ENCODE measurements at places on chromosomes 7 and 10.
A peak's percentile ranks its signal among the peaks of the same experiment; 100 is the strongest.

GRCh38 chr7:134707663-134708378 is 61.2 kb downstream of the BPGM start:
- no peak for DNase-seq

DNA sequence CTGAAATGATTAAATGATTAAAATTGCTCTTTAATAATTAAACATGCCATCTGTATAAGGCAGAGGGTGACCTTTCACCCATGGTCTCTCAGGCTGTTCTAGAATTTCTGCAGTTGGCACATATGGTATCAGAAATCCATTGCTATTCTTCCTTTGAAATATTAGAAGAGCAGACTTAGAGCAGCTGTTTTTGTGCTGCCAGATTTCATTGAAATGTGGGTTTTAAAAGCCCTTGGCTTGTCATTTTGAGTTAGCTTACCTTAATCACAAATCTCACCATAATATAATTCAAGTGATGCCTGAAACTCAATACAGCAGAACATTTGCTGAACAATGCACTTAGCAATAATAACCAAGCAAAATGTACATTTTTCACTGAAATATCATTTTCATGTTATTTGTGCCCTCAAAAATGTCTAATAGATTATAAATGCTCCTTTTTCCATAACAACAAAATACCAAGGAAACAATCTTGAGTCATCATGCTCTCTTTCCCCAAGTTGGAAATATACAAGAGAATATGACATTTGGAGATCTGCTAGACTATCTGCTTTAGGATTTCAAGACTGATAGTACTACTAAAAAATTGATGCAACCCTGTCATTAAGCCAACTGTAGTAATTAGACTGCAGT is 16.1 kb upstream of the PTTG1IP2 start:
- DNase-seq = no peak

GRCh38 chr10:85527616-85528317 is 838.8 kb downstream of the GRID1 start:
- DNase-seq = no peak

GRCh38 chr10:71217266-71218045 is 5.1 kb downstream of the UNC5B start:
- DNase-seq = no peak

DNA sequence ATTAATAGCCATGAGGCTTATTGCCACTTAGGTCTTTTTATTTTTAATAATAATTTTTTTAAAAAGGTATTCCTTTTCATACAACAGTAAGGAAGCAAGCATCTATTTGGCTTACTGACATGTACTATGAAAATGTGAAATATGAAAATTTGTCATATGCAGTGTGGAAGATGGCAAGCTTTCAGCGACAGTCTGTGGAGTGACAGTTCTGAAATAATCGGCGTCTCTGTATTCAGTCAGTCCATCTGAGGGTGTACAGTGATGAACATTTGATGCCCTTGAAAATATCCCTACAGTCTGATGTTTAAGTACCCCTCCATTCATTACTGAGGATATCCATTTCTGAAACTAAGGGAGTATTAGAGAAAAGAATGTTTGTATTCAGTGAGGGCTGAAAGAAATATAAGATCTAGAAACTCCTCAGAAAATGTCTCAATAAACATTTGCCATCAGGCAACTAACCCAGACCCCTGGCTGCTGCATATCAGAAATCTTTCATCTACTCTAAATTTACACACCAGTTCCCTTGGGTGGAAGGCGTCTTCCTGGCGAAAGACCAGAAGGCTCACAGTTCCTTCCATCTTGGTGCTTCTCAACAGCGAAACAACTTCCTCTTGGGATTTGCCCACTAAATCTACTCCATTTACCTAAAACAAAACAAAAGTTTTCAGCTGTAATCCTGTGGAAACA is 440.6 kb downstream of the PARD3 start:
- DNase-seq = no peak

DNA sequence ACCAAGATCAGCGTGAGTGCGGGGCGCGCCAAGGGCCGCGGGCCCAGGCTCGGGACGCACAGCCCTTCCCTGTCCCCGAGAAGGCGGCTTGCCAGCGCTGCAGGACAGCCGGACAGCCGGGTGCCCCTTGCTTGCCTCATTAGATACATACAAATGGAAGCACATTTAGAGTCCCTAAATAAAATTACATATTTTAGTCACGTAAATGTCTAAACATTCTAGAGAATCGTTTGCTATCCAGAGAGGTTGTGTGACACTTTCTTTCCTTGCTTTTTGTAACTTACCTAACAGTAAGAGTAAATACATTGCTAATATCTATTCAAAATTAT is 4.8 kb downstream of the VSTM2A start:
- no peak for DNase-seq

DNA sequence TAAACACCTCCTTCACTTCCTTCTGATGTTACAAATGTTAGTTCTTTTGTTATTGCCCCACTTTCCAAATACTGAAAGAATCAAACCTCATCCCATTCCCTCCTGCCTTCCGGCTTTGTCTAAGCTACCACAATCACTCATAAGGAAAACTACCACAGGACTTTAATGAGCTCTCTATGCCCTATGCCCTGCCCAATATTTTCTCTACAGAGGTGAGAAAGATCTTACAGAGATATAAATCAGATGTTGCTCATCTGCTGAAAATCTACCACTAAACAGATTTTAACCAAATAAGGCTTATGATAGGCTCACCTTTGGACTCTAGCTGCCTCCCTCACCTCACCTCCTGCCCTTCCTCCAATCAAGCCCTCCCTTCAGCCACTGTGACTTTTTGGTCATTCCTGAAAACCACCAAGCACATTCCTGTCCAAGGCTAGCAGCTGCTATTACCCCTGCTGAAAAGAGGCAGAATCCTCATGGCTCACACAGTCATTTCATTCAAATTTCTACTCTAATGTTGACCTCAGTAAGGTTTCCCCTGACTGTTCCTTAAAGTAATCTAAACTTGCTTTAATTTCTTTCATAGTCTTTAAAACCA is 7.7 kb downstream of the ZNF33B start:
- DNase-seq = no peak

DNA sequence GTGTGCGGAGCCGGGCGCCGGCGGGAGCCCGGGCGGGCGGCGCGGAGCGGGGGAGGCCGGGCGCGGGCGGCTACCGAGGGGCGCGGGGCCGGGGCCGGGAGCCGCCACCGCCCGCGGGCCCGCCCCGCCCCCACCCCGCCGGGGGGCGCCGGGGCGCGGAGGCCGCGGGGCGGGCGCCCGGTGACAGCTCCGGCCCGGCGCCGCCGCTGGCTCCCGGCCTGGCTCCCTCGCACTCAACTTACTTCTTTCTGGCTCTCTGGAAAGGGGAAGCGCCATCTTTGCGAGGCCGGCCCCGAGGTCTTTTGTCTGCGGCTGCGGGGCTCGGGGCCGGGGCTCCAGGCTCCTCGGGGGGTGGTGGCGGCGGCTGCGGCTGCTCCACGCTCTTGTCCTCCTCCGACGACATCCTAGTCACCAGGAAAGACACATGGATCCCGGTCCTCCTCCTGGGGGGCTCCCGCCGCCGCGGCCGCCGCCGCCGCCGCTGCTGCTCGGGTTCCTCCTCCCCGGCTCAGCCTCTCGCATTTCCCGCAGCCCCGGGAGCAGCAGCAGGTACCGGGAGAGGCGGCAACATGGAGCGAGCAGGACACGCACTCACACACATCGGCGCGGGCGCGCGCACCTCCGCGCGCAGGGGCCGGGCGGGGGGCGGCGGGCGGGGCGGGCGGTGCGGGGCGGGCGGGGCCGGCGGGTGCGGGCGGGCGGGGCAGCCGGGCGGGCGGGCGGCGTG is at the start of gene KMT2C:
KMT2C (minus strand) TSS at position 620 of the 727 bp plus-strand sequence; CDS start at position 403, 217 bp downstream.
- DNase-seq = peak; percentile 14

GRCh38 chr7:73828107-73828803 is 2.5 kb upstream of the CLDN4 start:
- no peak for DNase-seq

DNA sequence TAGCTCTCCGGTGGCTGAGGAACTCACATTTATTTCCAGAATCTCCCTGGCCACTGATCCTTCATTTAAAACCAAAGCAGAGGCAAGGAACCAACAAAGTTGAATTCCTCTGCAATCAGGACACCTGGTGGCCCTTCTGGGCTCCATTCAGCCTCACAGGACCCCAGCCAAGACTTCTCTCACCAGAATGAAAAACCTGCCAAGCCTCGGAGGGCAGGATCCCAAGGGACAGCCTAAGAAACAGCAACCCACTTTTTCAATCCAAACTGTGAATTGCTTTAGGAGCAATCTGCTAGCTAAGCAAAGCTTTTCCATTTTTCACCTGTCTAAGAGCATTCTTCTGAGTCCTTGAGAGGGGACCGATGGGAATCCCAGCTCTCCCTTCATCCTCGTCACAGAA is 34.6 kb downstream of the OAT start:
- DNase-seq = no peak

DNA sequence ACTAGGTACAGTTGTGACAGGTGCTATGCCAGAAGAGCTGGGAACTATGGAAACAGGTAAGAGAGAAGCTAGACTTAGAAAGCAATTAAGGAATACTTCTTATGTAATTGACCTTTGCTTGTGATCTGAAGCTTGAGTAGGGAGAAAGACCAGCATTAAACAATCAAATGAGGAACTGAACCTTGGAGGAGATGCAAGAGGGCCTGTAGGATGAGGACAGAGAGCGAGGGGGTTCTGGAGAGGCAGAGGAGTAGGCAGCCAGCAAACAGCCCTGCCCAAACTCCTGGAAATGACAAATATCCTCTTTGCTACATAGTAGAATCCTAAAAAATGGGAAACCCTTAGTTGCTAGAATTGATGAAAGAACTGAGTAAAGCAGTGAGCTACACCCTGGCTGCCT is 41.6 kb upstream of the FAM204A start:
- DNase-seq = no peak

DNA sequence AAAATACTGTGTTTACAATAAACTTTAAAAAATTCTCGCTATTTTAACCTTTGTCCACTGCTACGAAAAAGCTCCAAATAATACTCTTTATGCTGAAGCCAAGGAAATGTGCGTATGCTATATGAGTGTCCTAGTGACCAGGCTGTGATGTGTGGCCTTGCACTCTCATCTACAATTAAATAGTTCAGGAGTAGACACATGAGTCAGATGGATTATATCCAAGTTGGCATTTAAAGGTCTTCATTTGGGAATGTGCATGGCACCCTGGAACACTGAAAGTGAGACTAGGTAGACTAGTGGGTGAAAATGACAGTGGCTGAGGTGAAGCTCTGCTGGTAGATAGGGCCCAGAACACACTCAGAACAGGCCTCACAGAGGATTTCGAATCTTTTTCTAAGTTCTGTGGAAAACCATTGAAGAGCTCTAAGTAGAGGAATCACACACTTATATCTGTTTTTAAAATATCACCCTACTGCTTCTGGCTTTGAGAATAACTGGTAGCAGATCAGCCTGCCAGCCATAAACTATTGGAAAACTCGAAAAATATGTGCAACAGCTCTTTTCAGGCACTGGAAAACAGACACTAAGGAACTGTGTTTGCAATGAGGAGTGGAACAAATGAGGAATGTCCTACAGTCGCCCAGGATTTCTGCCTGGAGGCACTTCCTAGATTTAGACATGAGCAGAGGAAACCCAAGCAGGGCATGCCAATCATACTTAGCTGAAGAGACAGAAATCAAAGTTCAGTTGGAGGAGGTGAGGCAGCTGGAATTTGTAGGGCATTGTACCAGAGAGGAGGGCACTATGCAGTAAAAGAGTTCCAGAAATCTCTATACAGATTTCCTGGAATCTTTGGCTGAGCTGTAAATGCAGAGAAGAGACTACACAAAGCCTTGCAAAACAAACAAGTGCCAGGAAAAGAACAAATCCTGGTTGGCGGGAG is 603.8 kb upstream of the LRRTM3 start:
- DNase-seq = no peak

DNA sequence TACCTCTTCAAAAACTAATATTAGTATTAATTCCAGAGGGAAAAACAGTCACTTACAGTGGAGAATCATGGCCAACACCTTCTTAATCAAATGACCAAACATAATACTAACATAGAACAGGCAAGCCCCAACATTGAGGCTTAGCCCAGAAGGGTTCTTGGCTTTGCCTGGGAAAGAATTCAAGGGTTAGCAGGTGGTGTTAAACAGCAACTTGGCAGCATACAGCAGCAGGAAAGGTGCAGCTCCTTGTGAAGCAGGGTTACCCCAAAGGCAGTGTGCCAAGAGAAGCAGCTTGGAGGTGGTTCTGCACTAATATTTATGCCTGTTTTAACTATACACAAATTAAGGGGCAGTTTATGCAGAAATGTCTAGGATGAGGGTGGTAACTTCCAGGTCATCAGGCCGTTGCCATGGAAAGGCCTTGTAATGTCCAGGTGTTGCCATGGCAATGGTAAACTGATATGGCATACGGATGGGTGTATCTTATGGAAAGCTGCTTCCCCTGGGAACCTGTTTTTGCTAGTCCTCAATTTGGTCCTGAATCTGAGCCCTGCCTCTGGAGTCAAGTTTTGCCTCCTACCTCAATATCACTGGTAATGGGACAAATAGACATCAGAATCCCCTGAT is 27.2 kb upstream of the BEND7 start:
- DNase-seq = no peak
